ENCODE measurements at places on chromosomes 16 and 17.
A peak's percentile ranks its signal among the peaks of the same experiment; 100 is the strongest.

GRCh38 chr17:6069539-6070429 is at the start of gene WSCD1:
Gene WSCD1 (plus strand): TSS chr17:6070379. CDS start chr17:6080659, 10,280 bp downstream.
- no peak for DNase-seq

GRCh38 chr17:47660064-47660492 is 10.4 kb downstream of the KPNB1 start:
- no peak for DNase-seq

DNA sequence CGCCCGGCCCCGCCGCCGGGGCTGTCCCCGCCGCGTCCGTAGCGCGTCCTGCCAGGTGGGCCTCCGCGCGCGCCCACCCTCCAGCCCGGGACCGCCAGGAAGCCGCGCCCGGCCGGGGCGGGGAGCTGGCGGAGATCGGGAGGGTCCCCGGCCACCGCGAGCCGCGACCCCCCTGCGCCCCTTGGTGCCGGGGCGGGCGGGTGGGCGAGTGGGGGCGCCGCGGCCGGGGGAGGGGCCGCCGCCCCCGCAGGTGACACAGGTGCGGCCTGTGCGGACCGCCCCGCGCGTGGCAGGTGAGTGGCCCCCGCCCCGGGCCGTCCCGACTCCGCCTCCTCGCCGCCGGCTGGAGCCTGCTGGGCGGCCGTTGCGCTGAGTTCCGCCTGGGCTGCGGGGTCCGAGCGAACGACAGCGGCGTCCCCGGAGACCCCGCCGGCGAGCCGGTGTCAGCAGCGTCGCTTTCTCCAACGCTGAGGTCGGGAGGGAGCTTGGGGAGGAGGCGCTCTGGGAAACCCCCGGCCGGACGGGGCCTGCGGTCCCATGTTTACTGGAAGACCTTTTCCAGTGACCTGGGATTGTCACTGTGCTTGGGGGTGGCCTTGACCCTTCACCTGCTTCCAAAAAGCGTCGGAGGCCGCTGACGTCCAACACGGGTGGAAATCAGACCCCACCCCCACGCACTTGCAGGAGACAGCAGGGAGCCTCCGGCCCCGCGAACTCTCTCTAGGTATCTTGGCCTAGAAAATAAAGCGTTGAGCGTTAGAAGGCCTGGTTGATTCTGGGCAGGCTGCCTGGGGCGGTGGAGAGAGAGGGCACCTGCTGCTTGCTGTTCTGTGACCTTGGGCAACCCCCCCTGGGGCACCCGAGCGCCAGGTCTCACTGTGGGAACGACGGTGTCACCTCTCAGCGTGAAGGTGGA is 542 bp downstream of the KLHL36 start:
- peak; percentile 15 for DNase-seq

- DNase-seq, result no peak
These were observed 31.3 kb downstream of the ZNF423 start for GRCh38 chr16:49824593-49824992.

GRCh38 chr17:33628500-33629346 is 335.6 kb upstream of the ASIC2 start:
- no peak for DNase-seq

- DNase-seq, result no peak
These were observed 6.0 kb downstream of the POLR2A start for GRCh38 chr17:7490144-7490543.

DNA sequence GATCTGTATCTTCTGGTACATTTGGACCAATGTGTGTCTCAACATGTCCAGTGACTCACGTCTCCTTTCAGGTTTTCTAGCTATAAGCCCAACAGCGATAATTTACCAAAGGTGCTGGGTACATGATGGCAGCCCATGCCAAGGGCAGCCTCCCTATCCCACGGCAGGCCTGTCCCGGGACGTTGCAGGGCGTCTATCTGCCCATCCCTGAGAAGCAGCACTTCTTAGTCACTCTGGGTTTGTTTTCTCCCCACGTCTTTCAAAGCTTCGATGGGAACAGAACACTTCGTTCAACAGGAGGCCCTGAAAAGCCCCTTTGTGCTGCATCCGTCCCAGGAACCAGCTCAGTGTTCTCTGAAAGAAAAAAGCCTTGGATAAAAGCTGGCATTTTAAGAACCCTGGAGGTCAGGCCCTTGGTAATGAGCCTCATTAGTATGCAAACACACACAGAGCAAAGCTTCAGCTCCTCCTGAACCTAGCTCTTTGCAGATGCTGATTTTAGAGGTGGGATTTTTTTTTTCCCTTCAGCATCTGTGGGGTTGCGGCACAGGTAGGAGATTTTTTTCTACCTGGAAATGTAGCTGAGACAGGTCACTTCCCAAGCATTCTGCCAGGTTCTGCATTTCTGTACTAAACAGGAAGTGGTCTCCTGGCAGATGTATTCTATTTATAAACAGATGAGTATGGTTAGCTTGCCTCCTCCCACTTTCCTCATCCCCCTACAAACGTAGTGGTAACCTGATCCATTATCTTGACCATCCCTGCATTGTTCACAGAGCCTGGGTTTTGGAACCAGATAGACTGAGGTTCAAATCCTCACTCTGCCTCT is 17.5 kb upstream of the MT4 start:
- no peak for DNase-seq

- DNase-seq, result no peak
These were observed 9.3 kb downstream of the CCDC40 start for GRCh38 chr17:80045703-80046102.

DNA sequence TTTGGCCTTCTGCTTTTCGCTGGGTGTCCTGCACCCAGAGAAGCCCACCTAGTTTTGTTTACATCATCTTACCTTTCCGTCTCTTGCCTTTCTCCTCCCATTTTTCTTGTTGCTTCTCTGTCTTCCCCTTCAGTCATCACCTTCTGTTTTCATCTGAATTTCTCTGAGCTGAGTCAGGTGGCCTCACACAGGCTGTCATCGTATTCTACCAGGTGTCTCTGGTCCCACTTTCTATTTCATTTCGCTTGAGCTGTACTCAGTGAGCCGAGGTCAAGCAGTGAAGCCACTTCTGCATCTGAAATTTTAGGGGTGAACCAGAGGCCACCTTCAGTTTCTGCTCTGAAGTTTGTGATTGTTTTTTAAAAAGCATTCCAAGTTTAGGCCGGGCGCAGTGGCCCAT is 9.7 kb downstream of the CRAMP1 start:
- DNase-seq, result no peak

DNA sequence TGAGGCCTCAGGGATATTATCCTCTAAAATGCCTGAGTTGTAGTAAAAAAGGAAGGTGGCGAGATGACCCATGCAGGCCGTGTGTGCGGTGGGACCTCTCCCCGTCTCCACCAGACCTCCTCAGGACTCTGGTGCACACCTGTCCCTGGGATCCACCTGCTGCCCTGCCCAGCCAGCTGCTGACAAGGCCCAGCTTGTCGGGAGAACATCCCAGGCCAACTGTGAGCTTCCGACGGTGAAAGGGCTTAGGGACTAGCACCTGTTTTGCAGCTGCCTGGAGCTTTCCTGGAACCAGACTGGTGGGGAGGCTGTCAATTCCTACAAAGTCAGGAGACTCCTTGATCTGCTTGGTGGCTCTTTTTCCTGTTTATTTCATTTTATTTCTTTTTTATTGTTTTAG is 11.6 kb downstream of the IL34 start:
- no peak for DNase-seq

All from stimulated activated CD4-positive, alpha-beta T cell treated with anti-CD3 and anti-CD28 coated beads, Interleukin-1b, Interleukin-23, amount 100 ng/mL, for 1 hour (primary cell).